Natural killer cell (primary cell): ENCODE measurements at places on chromosomes 4 and X.

DNA sequence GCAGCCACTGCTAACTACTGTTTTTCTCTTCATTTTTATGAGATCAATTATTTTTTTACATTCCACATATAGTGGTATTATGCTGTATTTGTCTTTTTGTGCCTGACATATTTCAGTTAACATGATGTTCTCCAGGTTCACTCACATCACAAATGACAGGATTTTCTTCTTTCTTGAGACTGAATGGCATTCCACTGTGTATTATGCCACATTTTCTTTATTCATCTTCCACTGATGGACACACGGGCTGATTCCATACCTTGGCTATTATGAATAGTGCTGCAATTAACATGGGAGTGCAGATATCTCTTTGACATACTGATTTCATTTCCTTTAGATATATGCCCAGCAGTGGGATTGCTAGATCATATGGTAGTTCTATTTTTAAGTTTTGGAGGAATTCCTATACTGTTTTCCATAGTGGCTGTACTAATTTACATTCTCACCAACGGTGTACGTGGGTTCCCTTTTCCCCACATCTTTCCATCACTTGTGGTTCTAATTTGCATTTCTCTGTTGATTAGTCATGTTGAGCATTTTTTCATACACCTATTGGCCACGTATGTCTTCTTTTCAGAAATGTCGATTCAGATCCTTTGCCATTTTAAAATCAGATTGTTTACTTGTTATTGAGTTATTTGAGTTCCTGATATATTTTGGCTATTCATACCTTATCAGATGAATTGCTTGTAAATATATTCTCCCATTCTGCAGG, 14.9 kb upstream of the ZCCHC4 start:
- no peaks in the 10 kb centered on the region for H3K27me3 ChIP-seq
- no peak overlapping the region for H3K27ac ChIP-seq
- H3K36me3 ChIP-seq: no peaks in the 10 kb centered on the region
- H3K4me3 ChIP-seq: no peak overlapping the region
- DNase-seq: no peak

DNA sequence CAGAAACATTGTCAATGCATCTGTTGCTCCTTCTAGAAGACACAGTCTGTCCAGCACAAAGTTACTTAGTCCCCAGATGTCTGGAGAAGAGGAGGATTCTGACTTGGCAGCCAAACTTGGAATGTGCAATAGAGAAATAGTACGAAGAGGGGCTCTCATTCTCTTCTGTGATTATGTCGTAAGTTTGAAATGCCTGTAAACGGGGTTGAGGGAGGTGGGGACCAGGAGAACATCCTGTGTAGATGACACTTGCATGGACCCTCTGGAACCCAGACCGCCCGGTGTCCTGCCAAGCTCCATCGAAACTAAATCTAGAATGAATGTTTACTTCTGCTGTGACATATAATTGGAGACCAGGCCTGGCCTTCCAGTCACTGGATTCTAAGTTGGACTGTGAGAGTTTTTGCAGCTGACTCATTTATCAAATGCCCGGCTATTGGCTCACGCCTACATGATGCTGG, 45.0 kb upstream of the MSANTD1 start:
- peaks cover 50% of the 10 kb centered on the region for H3K4me1 ChIP-seq
- no peaks in the 10 kb centered on the region for H3K27me3 ChIP-seq
- H3K27ac ChIP-seq: peak overlapping the region; percentile 89
- no peak overlapping the region for H3K4me3 ChIP-seq
- no peak for DNase-seq
- peaks cover 43% of the 10 kb centered on the region for H3K36me3 ChIP-seq

GRCh38 chr4:7828793-7829301, 110.8 kb downstream of the AFAP1 start:
- no peak for DNase-seq
- no peak overlapping the region for H3K4me3 ChIP-seq
- H3K36me3 ChIP-seq: no peaks in the 10 kb centered on the region
- H3K27ac ChIP-seq: no peak overlapping the region

GRCh38 chrX:15820106-15821073, 30.1 kb downstream of the ZRSR2 start:
- no peak overlapping the region for H3K27ac ChIP-seq
- no peak for DNase-seq
- no peak overlapping the region for H3K4me3 ChIP-seq

GRCh38 chr4:152508386-152508785, 27.5 kb downstream of the FBXW7 start:
- no peak for DNase-seq
- H3K27ac ChIP-seq: no peak overlapping the region
- H3K36me3 ChIP-seq: peaks cover 4% of the 10 kb centered on the region
- H3K4me1 ChIP-seq: peaks cover 6% of the 10 kb centered on the region

- no peak overlapping the region for H3K4me3 ChIP-seq
- no peaks in the 10 kb centered on the region for H3K36me3 ChIP-seq
- DNase-seq: no peak
- H3K4me1 ChIP-seq: no peaks in the 10 kb centered on the region
- no peak overlapping the region for H3K27ac ChIP-seq
These were observed 283.2 kb downstream of the GPC3 start for GRCh38 chrX:133702230-133702629.

DNA sequence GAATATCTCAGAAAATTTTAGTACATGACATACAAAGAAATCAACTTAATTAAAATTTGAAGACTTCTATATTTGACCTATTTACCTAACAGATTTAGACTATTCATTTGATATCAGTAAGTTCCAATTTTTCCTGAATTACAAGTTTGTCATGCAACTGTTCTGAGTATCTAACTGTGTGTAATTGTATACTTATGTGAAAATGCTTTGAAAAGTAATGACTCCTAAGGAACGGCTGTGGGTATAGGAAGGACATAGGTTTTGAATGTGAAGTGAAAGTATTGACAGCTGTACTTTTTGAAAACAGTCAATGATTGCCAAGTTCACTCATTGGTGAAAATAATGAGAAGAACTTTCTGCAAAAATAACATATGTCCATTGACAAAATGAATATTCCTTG, 2.9 kb downstream of the GRIA2 start:
- H3K27me3 ChIP-seq: peaks cover 7% of the 10 kb centered on the region
- H3K27ac ChIP-seq: no peak overlapping the region
- H3K4me3 ChIP-seq: no peak overlapping the region
- no peaks in the 10 kb centered on the region for H3K36me3 ChIP-seq
- no peaks in the 10 kb centered on the region for H3K4me1 ChIP-seq
- no peak for DNase-seq

- no peaks in the 10 kb centered on the region for H3K36me3 ChIP-seq
- no peak overlapping the region for H3K27ac ChIP-seq
- no peaks in the 10 kb centered on the region for H3K4me1 ChIP-seq
- no peak overlapping the region for H3K4me3 ChIP-seq
These were observed 159.2 kb upstream of the FAM241A start for GRCh38 chr4:111986095-111986494.

DNA sequence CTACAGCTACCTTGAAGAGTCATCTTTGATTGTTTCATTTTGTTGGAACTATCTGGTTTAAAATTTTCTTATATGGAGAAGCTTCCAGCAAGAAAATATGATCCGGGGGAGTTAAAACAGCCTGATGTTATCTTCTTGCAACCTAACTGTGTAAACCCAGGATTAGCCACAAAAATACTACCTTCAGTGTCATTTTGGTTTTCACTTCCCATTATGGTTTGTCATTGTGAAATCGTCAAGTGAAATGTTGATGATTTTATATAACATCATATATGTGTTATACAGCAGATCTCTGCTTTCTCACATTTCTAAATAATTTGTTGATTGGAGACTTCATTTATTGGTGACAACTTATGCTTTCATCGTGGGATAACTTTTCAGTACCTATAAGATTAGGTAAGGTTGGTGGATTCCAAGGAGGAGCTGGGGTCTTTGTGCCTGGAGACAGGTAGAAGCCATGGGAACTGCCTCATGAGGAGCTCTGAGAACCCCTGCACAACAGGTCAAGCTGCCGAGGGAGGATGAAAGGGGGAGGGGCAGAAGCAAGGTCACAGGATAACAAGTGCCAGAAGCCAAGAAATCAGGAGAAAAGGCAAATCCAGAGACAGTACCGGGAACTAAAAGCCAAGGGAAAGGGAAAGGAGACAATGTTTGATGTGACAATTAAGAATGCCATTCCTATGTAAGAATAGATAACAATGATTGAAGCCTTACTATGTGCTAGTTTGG, 7.2 kb downstream of the ARHGAP24 start:
- H3K27me3 ChIP-seq: no peaks in the 10 kb centered on the region
- H3K4me1 ChIP-seq: no peaks in the 10 kb centered on the region
- no peaks in the 10 kb centered on the region for H3K36me3 ChIP-seq
- no peak overlapping the region for H3K27ac ChIP-seq
- no peak for DNase-seq
